ENCODE measurements at places on chromosomes 1 and 21. TPM values are rescaled to one million over a fixed set of nuclear protein-coding genes. Genes with fewer than 3 reads are reported as not detected.

Gene ZNF683
- not detected for total RNA-seq

Gene FOXD3
- 0.96 TPM for total RNA-seq

Gene PRAMEF17
- not detected for total RNA-seq

Gene TSPEAR
- not detected for total RNA-seq

Gene SNRPE
- total RNA-seq = 274 TPM

Gene NOTCH2NLA
- total RNA-seq = 23.2 TPM

Gene CCDC27
- not detected for total RNA-seq

Gene TCP10L
- 1.1 TPM for total RNA-seq

Gene RPS27
- 4,398 TPM for total RNA-seq

Gene BATF3
- 37.7 TPM for total RNA-seq

Gene KCNK1
- 20.7 TPM for total RNA-seq

Gene ECM1
- 3.1 TPM for total RNA-seq

Gene ANGPTL7
- not detected for total RNA-seq

Gene PTAFR
- total RNA-seq = 0.10 TPM

Gene FBXO2
- 8.4 TPM for total RNA-seq

Gene HTR1D
- total RNA-seq = 11.9 TPM

Gene CELA3B
- total RNA-seq = not detected

Gene HMGCS2
- not detected for total RNA-seq

Gene NUP210L
- total RNA-seq = not detected

Gene RNU1-1
- not detected for total RNA-seq

Gene HFM1
- not detected for total RNA-seq

Gene OR14A2
- not detected for total RNA-seq

Gene ZRANB2
- 27.0 TPM for total RNA-seq

Gene OR2T3
- total RNA-seq = not detected

Gene MCOLN3
- 2.9 TPM for total RNA-seq

Gene SLFNL1
- not detected for total RNA-seq

Gene RASSF5
- total RNA-seq = 1.1 TPM

Gene FNDC10
- 8.4 TPM for total RNA-seq

Gene CNKSR1
- 0.32 TPM for total RNA-seq

Gene FAM78B
- 0.35 TPM for total RNA-seq

Gene BEND5
- not detected for total RNA-seq

Gene PTPN22
- total RNA-seq = not detected

Gene ROR1
- 10.7 TPM for total RNA-seq

Gene HSD3B2
- total RNA-seq = not detected

Gene SLC35F3
- 5.4 TPM for total RNA-seq

Gene NUAK2
- total RNA-seq = 28.8 TPM

Gene SPRR5
- total RNA-seq = not detected

Data from A549 treated with GW870086 at 1 μM for 4 hours (cell line).